Peyer's patch (tissue), 4 donors: ENCODE measurements at places on chromosomes 7 and 10. TPM values are rescaled to one million over a fixed set of nuclear protein-coding genes. Genes with fewer than 3 reads are reported as not detected.

GRID1 gene
- 0.35 TPM for total RNA-seq

VWA2 gene
- total RNA-seq, result 20.8 TPM

SEMA3A gene
- 3.3 TPM for total RNA-seq

DNA sequence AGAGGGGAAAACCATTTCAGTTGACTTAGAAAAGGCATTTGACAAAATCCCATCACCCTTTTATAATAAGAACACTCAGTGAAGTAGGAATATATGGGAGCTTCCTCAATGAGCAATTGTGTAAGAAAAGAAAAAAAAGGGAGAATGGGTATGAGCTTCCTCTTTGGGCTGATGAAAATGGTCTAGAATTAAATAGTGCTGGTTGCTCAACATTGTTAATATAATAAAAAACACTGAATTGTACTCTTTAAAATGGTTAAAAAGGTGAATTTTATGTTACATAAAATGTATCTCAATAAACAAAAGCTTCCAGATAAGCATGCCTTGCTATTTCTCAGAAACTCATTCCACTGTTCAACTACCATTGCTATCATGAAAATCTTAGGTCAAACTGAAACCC is 40.6 kb downstream of the LRRC17 start:
- no peaks in the 10 kb centered on the region for H3K27me3 ChIP-seq
- H3K27ac ChIP-seq, result no peak overlapping the region
- H3K4me1 ChIP-seq, result no peaks in the 10 kb centered on the region
- H3K36me3 ChIP-seq, result no peaks in the 10 kb centered on the region
- DNase-seq, result no peak

DNA sequence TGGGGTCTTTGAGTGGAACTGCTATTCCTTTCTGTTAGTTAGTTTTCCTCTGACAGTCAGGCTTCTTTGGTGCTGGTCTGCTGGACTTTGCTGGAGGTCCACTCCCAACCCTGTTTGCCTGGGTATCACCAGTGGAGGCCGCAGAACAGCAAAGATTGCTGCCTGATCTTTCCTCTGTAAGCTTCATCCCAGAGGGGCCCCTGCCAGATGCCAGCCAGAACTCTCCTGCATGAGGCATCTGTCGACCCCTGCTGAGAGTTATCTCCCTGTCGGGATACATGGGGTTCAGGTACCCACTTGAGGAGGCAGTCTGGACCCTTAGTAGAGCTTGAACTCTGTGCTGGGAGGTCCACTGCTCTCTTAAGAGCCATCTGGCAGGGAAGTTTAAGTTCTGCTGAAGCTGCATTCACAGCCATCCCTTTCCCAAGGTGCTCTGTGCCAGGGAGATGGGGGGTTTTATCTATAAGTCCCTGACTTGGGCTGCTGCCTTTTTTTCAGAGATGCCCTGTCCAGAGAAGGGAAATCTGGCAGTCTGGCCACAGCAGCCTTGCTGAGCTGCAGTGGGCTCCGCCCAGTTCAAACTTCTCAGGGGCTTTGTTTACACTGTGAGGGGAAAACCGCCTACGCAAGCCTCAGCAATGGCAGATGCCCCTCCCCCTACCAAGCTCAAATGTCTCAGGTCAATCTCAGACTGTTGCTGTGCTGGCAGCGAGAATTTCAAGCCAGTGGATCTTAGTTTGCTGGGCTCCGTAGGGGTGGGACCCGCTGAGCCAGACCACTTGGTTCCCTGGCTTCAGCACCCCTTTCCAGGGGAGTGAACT is 89.7 kb upstream of the CDK6 start:
- no peaks in the 10 kb centered on the region for H3K36me3 ChIP-seq
- H3K27me3 ChIP-seq, result no peaks in the 10 kb centered on the region
- DNase-seq, result no peak
- H3K27ac ChIP-seq, result no peak overlapping the region

DNA sequence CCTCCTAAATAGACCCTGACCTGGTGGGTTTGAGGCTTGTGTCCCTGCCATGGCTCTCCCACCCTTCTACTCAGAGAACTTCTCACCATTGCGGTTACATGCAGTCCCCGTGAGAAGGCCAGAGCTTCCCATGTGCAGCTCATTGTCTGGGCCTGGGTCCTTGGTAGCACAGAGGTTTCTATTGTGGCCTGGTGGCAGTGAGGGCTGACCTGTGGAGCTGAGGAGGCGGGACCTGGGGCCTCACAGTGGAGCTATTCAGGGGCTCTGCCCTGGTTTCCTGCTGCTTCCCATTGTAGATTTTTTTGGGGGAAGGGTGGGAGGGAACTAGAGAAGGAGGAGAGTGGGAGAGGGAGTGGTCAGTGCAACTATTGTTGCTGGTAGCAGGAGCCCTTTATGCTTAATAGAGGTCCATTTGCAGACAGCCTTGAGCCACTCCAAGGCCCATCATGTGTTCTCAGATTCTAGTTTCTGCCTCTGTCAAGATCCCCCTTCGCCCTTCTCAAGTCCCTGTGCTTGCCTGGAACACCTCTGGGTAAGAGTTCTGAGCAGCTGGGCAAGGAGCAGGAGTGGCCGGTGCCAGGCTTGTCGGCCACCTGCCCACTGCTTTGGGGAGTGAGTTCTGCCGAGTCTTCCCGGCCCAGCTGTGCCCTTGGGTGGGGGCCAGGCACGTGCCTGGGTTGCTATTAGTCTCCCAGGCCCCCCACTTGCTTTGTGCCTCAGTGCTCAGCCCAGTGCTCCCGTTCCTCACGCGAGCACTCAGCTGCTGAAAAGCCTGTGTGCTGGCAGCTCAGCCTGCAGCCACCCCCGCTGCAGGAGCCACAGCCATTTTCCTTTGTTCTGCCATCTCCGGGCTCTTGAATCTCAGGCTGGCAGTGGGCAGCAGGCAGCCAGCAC is 10.7 kb downstream of the TSPAN14 start:
- no peaks in the 10 kb centered on the region for H3K27me3 ChIP-seq
- peaks cover 71% of the 10 kb centered on the region for H3K4me1 ChIP-seq
- no peak for DNase-seq
- no peaks in the 10 kb centered on the region for H3K36me3 ChIP-seq
- H3K27ac ChIP-seq, result peak overlapping the region; percentile 80

DNA sequence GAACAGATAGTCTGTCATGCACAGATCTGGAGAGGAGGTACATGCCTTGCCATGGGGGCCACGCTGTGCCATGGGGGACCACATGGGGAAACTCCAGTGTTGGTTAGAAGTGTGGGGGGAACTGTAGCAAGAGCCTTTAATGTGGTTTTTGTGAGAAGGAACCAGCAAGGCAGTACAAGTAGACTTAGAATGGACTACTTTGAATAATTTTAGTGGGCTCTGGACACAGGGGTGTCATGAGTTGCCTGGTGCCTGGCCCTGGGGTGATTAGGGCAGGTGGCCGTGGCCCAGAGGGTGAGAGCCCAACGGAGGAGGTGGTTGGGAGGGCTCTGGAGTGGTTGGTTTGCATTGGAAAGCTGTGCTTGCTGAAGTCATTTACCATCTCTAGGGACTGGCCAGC is 77.2 kb downstream of the CXCL12 start:
- H3K36me3 ChIP-seq, result no peaks in the 10 kb centered on the region
- H3K27me3 ChIP-seq, result no peaks in the 10 kb centered on the region
- H3K4me1 ChIP-seq, result no peaks in the 10 kb centered on the region

DNA sequence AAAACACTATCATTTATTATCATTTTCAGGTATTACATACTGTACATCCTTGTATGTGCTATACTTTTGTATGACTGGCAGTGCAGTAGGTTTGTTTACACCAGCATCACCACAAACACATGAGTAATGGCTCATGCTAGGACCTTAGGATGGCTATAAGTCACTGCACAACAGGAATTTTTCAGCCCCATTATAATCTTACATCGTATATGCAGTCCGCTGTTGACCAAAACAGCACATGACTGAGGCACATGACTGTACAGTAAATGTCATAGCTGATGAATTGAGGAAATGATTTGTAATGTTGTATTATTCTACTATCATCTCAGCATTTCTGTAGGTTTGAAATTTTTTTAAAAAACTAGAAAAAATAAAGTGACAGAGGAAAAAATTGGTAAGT is 38.6 kb downstream of the BPGM start:
- no peak overlapping the region for H3K27ac ChIP-seq
- no peaks in the 10 kb centered on the region for H3K4me1 ChIP-seq
- no peaks in the 10 kb centered on the region for H3K27me3 ChIP-seq
- no peak overlapping the region for H3K4me3 ChIP-seq

DNA sequence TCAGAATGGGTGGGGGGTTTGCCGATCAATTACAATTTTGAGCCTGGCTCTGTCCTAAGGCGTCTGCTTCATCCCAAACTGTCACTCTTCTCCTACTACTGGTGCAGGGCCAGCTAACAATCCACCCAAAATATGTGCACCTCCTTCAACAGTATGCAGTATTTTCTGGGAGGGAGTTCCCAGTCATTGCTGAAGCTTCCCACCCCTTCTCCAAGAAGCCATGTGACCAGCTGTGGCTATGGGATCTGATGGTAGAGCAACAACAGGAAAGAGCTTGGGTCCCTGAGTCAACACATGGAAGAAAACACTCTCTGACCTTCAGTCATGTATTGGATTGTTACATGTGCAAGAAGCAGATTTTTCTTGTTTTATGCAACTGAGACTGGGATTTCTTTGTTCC is 185.7 kb upstream of the GHITM start:
- no peak overlapping the region for H3K27ac ChIP-seq
- H3K36me3 ChIP-seq, result no peaks in the 10 kb centered on the region
- no peak overlapping the region for H3K4me3 ChIP-seq
